Chondrocyte (in vitro differentiated cells): ENCODE measurements at places on chromosomes 4 and X. TPM values are rescaled to one million over a fixed set of nuclear protein-coding genes. Genes with fewer than 3 reads are reported as not detected.
A peak's percentile ranks its signal among the peaks of the same experiment; 100 is the strongest.

Gene SPON2
- 158 to 184 TPM (median 162 TPM) in 3 replicates for total RNA-seq

Gene NPY1R
- 0.22 TPM in 2 of 3 replicates, not detected in the other for total RNA-seq

GRCh38 chr4:128277856-128278255 is 9.8 kb downstream of the PGRMC2 start:
- H3K27ac ChIP-seq: no peak overlapping the region
- H3K4me3 ChIP-seq: no peak overlapping the region
- H3K36me3 ChIP-seq: peaks cover 2% of the 10 kb centered on the region
- H3K27me3 ChIP-seq: no peaks in the 10 kb centered on the region
- no peak for DNase-seq

- H3K4me3 ChIP-seq: no peak overlapping the region
- no peaks in the 10 kb centered on the region for H3K36me3 ChIP-seq
- no peak for DNase-seq
- no peaks in the 10 kb centered on the region for H3K4me1 ChIP-seq
- H3K27ac ChIP-seq: no peak overlapping the region
Measured at GRCh38 chr4:14726877-14727361, 275.4 kb upstream of the CPEB2 start.

Gene CABS1
- total RNA-seq: not detected in 3 replicates

- H3K27ac ChIP-seq: no peak overlapping the region
- H3K4me1 ChIP-seq: peaks cover 6% of the 10 kb centered on the region
- DNase-seq: no peak
- no peak overlapping the region for H3K4me3 ChIP-seq
- no peaks in the 10 kb centered on the region for H3K36me3 ChIP-seq
Measured at GRCh38 chr4:37816719-37817118, 9.8 kb upstream of the PGM2 start.

Gene FRMPD4
- total RNA-seq: 0.10 to 0.22 TPM in 2 of 3 replicates, not detected in the other

GRCh38 chr4:7193030-7193958 is 956 bp downstream of the SORCS2 start:
- peaks cover 50% of the 10 kb centered on the region for H3K4me1 ChIP-seq
- H3K27me3 ChIP-seq: peaks cover 24% of the 10 kb centered on the region
- H3K4me3 ChIP-seq: peak overlapping the region; percentile 69
- no peaks in the 10 kb centered on the region for H3K36me3 ChIP-seq

DNA sequence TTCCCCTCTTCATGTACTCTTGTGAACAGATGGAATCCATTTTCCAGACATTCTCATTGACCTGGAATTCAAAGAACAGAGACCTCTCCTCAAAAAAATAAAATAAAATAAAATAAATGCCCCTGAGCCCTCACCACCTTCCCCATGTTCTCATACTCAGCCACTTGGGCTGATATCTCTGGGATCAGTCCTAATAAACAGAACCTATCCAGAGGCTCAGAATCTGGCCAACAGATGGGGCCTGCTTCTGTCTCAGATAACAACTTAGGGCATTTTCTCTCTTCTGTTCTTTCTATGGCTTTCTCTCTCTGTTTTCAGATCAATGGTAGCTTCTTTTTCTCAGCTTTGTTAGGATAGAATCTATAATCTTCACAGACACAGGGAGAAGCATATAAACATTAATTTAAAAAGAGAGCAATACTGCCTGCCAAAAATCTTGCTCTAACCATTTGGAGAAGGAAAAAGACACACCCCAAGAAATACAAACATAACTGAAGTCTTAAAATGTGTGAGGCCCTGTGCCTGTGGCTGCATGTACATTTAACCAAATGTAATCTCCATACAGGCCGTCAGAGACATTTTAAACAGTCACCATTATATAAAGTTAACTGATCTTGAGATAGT is 907.1 kb downstream of the FAT4 start:
- no peak for DNase-seq

DNA sequence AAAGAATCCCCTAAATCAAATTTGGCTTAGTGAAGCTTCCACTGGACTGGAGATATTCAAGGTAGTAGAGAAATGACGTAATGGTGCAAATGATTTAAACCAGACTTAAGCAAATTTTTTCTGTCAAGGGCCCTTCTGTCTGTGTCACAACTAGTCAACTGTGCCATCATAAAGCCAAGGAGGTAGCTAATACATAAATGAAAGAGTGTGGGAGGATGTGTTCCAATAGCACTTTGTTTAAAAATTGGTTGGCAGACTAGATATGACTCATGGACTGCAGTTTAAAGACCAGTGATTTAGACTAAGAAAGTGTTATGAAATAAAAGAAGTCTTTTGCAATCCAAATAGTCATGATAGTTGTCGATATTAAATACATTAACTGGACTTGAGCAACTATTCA is 24.3 kb upstream of the TEX13C start:
- H3K27ac ChIP-seq: no peak overlapping the region
- no peak overlapping the region for H3K4me3 ChIP-seq
- no peaks in the 10 kb centered on the region for H3K27me3 ChIP-seq
- no peaks in the 10 kb centered on the region for H3K36me3 ChIP-seq

DNA sequence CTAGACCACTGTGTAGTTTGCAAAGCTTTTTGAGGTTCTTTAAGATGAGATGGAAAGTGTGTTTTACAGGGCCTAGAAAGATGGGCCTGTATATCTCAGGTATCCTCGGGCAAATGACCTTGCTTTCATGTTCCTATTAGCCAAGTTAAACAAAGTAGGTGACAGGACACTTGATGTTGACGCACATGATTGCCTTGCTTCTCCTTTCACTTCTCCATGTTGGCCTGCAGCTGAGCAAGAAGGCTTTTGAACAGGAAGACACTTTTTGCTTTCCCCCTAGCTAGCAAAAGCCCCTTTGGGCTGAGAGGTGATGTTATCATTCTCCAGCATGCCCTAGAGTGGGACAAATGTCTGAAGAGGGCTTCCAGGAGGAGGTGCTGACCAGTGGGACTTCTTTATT is 202.1 kb downstream of the GPC3 start:
- no peak overlapping the region for H3K27ac ChIP-seq
- no peaks in the 10 kb centered on the region for H3K36me3 ChIP-seq
- no peak overlapping the region for H3K4me3 ChIP-seq
- H3K27me3 ChIP-seq: no peaks in the 10 kb centered on the region
- peaks cover 6% of the 10 kb centered on the region for H3K4me1 ChIP-seq

DNA sequence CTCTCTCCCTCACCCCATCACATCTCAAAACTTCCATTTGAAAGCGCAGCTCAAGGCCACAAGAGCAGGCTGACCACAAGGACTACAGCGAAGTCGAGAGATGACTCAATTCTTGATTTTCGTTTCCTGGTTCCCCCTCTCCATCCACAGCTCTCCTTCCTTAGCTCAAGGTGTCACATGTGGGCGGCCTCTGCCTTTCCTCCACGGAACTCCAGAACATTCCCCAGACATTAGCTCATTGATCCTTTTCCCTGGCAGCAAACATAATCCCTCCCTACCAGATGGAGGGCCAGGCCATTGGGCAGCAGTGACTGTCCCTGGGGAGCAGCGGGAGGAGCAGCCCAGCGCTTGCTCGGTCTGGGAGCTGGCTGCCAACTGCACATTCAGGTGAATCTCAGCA is 56.3 kb downstream of the CCDC149 start:
- H3K36me3 ChIP-seq: no peaks in the 10 kb centered on the region
- DNase-seq: no peak
- H3K4me3 ChIP-seq: no peak overlapping the region
- H3K27me3 ChIP-seq: no peaks in the 10 kb centered on the region

Gene PSMD10
- 60.5 to 84.8 TPM (median 66.1 TPM) in 3 replicates for total RNA-seq

Gene KLHL2
- total RNA-seq: 14.3 to 19.3 TPM (median 16.0 TPM) in 3 replicates

Gene DMP1
- total RNA-seq: not detected in 3 replicates

DNA sequence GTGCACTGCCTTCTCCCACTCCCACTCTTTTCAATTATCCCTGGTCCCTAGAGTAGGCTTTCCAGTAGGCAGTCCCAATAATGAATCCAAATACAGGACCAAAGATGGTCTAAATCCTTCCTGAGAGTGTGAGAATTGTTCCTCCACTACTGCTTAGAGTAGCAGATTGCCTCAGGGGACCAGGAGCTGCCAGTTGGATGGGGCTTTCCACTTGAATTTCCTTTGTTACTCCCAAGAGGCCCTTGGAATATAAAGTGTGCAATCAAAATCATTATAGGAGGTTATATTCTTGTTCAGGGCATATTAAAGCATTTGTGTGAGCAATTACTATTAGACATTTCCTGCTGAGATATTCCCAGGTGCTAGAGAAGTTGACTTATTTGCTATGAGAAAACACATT is 156.6 kb upstream of the TLL1 start:
- H3K4me3 ChIP-seq: no peak overlapping the region
- H3K27me3 ChIP-seq: no peaks in the 10 kb centered on the region
- no peaks in the 10 kb centered on the region for H3K36me3 ChIP-seq
- DNase-seq: no peak
- H3K27ac ChIP-seq: no peak overlapping the region

DNA sequence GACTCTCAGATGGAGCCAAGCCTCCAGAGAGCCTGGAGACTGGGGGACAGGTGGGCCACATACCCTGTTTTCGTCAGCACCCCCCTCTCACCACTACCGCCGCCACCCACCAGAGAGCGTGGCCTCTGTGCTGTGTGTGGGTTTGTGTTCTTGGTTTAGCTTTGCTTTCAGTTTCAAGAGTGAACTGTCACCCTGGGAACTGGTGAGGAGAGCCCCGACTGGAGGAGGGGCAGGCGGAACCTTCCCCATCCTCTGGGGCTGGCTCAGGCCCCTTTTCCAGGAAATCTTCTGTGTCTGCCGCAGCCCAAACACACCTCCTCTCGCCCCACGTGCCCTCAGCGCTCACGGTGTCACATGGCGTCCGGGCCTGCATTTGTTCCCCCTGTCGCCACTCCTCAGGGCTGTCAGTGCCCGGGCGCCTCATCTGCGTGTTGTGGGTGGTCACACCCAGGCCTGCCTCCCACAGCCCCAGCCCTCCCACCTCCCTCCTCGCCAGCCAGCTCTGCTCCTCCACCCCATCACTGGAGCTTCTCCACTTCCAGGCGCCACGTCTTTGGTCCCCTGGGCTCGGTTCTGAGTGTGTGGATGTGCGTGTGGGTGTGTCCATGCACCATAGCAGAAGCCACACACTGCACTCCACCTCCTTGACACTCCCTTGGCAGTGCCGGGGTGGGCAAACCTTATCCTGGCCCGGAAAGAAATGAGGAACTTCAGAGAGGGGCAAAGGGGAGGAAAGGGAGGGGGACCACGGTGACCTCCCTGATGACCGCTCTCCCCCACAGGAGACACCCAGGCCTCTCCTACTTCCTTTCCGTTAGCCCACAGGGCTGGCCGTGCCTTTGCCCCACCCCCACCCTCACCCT is 27.8 kb downstream of the ELF4 start:
- no peaks in the 10 kb centered on the region for H3K27me3 ChIP-seq
- peaks cover 32% of the 10 kb centered on the region for H3K4me1 ChIP-seq
- H3K27ac ChIP-seq: peak overlapping the region; percentile 36
- H3K36me3 ChIP-seq: no peaks in the 10 kb centered on the region

GRCh38 chr4:68865188-68865638 is 49.4 kb downstream of the UGT2B10 start:
- DNase-seq: no peak
- no peaks in the 10 kb centered on the region for H3K36me3 ChIP-seq
- no peak overlapping the region for H3K27ac ChIP-seq
- peaks cover 2% of the 10 kb centered on the region for H3K27me3 ChIP-seq

GRCh38 chr4:38951598-38951997 is 80.6 kb downstream of the TMEM156 start:
- no peak overlapping the region for H3K4me3 ChIP-seq
- H3K27ac ChIP-seq: no peak overlapping the region
- H3K36me3 ChIP-seq: peaks cover 1% of the 10 kb centered on the region

Gene HELT
- total RNA-seq: not detected in 3 replicates

GRCh38 chr4:113684534-113685091 is 76.9 kb downstream of the CAMK2D start:
- peak overlapping the region; percentile 90 for H3K27ac ChIP-seq
- H3K36me3 ChIP-seq: peaks cover 4% of the 10 kb centered on the region
- no peak for DNase-seq
- peak overlapping the region; percentile 28 for H3K4me3 ChIP-seq
- H3K27me3 ChIP-seq: no peaks in the 10 kb centered on the region

Gene CLDN24
- not detected in 3 replicates for total RNA-seq

Gene CTAG1B
- total RNA-seq: not detected in 3 replicates

Gene PARM1
- total RNA-seq: 0.90 to 1.4 TPM (median 1.0 TPM) in 3 replicates

DNA sequence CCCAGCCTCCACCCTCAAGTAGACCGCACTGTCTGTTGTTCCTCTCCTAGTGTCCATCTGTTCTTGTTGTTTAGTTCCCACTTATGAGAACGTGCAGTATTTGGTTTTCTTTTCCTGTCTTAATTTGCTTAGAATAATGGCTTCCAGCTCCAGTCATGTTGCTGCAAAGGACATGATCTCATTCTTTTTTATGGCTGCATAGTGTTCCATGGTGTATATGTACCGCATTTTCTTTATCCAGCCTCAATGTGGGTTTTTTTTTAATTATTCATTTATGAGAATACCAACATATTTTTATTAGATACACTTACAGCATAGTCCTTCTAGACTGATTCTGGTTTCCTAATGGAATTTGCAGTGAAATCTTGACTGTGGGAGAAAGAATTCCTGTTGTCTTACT is 1.3 kb downstream of the VMA21 start:
- H3K27ac ChIP-seq: no peak overlapping the region
- peaks cover 35% of the 10 kb centered on the region for H3K4me1 ChIP-seq
- H3K4me3 ChIP-seq: peak overlapping the region; percentile 75
- no peaks in the 10 kb centered on the region for H3K27me3 ChIP-seq
- H3K36me3 ChIP-seq: no peaks in the 10 kb centered on the region
- no peak for DNase-seq

- no peaks in the 10 kb centered on the region for H3K27me3 ChIP-seq
- no peaks in the 10 kb centered on the region for H3K36me3 ChIP-seq
- H3K27ac ChIP-seq: peak overlapping the region; percentile 88
- DNase-seq: peak; percentile 79
- H3K4me1 ChIP-seq: peaks cover 14% of the 10 kb centered on the region
Measured at GRCh38 chrX:72714478-72714916, 391 bp upstream of the PHKA1 start.

GRCh38 chr4:83906561-83906960 is 370.7 kb downstream of the GPAT3 start:
- H3K27me3 ChIP-seq: peaks cover 18% of the 10 kb centered on the region
- H3K4me3 ChIP-seq: no peak overlapping the region
- no peaks in the 10 kb centered on the region for H3K36me3 ChIP-seq
- DNase-seq: no peak
